ENCODE measurements at places on chromosomes 13 and 19. TPM values are rescaled to one million over a fixed set of nuclear protein-coding genes. Genes with fewer than 3 reads are reported as not detected.

DNA sequence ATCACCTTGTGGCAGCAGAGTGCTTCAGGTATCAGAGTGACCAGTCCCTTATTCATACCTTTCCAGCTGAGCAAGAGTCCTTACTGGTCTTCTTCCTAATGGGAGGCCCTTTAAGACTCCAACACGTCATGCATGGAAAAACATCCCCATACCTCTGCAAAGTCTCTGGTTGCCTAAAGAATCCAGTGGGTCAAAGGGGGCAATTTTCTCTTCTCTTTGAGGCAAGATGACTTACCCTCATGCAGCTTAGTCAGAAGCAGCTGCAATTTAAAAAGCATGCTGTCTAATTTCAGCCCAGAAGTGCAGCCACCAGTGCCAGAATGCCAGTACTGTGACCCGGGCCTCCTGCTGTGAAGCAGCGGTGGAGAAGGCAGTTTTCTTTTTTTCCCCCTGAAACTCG lies 18.7 kb downstream of the PPP5C start:
- H3K27me3 ChIP-seq, result no peaks in the 10 kb centered on the region
- H3K27ac ChIP-seq, result no peak overlapping the region
- H3K4me3 ChIP-seq, result no peak overlapping the region
- peaks cover 25% of the 10 kb centered on the region for H3K4me1 ChIP-seq
- peaks cover 18% of the 10 kb centered on the region for H3K36me3 ChIP-seq

GRCh38 chr19:17447704-17448130 lies 751 bp downstream of the TMEM221 start:
- H3K27me3 ChIP-seq, result peaks cover 11% of the 10 kb centered on the region
- DNase-seq, result no peak
- no peak overlapping the region for H3K4me3 ChIP-seq
- no peak overlapping the region for H3K27ac ChIP-seq

DNA sequence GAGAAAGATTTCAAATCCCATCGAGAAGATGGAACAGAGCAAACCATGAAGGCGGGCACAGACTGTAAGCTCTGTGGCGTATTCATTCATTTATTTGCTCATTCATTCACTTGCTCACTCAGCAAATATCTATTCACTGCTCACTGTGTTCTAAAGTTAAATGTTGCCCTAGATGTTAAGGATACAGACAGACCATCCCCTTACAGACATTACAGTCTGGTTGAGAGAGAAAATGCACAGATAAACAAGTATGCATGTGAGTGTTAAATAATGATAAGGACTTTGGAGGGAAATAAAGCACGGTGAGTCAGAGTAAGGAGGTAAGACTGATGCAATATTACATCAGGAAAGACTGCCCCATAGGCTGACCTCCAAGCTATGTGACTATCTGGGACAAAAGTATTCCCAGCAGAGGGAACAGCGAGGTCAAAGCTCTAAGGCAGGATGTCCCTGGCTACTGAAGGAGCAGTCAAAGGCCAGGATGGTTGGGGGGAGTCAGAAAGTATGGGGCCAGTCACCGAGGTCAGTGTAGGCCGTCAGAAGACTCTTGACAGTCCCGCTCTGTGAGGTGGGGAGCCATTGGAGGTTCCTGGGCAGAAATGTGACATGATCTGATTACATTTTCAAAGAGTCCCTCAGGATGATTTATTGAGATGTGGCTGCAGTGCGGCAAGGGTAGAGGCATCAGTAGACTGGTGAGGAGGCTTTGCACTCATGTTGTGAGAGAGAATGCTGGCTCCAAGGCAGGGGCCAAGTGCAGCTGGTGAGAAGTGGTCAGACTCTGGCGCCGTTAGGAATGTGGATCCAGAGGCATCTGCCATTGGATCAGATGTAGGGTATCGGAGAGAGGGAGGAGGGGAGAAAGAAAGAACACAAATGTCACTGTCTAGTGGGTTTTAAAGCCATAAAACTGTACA lies 37.9 kb downstream of the MBNL2 start:
- no peak overlapping the region for H3K4me3 ChIP-seq
- no peak for DNase-seq
- H3K36me3 ChIP-seq, result peaks cover 10% of the 10 kb centered on the region
- no peaks in the 10 kb centered on the region for H3K27me3 ChIP-seq
- H3K4me1 ChIP-seq, result peaks cover 74% of the 10 kb centered on the region
- H3K27ac ChIP-seq, result peak overlapping the region; percentile 14

ELSPBP1 gene
- total RNA-seq, result not detected

PRSS57 gene
- total RNA-seq, result not detected
